Right ventricle myocardium inferior (tissue), 1 donor: ENCODE measurements at places on chromosomes 1 and 21. TPM values are rescaled to one million over a fixed set of nuclear protein-coding genes. Genes with fewer than 3 reads are reported as not detected.
A peak's percentile ranks its signal among the peaks of the same experiment; 100 is the strongest.

CELA2A gene
- total RNA-seq = not detected

DNA sequence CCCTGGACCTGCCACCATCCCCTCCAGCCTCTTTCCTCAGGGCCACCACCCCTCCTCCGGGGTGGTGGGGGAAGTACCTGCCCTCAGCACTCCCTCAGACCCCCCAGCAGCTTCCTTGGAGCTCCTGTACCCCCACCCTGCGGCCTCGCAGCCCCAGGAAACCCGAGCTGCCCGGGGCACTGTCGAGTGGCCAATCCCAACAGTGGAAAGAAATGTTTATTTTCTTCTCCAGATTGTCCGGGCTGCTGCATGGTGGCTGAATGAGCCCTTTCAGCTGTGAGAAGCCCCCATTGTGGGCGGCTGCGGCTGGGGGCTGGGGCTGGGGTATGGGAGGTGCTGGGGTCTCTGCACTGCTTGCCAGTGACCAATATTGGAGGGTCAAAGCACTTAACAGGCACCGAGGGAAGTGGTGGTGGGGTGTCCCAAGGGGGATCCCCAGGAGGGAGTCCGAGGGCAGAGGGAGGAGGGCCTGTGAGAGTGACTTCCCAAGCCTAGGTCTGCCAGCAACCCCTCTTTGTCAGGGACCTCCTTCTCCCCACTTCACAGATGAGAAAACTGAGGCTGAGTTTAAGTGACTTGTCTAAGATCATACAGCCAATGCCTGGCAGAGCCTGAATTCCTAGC lies 25.2 kb downstream of the RUNX3 start:
- no peak for DNase-seq

DNA sequence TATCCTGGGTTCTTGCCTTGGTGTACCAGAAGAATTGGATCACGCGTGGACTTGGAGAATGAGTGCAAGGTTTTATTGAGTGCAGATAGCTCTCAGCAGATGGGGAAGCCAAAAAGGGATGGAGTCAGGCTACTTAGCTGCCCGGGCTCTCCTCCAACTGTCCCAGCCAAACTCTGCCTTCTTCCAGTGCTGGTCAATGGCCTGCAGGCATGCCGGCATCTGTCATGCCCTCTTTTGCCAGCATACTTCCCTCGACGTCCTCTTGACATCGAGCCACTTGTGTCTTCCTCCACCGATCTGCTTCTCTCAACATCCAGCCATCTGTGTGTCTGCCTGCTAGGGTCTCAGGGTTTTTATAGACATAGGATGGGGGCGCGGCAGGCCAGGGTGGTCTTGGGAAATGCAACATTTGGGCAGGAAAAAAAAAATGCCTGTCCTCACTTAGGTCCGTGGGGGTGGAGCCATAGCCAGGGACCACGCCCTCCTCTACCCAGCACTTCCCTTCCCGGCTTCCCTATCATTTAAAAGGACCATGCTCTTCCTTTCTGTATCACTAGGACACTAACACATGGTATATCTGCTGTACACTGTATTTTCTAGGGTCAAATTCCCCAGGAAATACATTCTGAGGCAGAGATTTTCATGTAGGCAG lies 47.0 kb upstream of the BCAR3 start:
- DNase-seq = no peak

DNA sequence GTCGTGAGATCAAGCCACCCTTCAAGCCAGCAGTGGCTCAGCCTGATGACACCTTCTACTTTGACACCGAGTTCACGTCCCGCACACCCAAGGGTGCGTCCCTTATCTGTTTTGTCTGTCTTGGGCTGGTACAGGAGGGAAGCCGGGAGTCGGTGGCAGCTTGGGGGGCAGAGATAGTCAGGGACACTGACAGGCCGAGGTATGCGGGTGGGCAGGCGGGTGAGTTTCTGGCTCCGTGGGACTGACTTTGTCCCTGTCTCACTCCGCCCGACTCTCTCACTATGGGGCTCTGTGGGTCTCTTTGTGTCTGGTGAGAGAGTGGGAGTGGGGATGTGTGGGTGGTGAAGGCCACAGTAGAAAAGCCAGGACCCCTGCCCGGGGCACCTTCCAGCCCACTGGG lies 27.4 kb downstream of the RPS6KA1 start:
- DNase-seq = no peak

SMIM11 gene
- total RNA-seq = 15.6 TPM

S100A4 gene
- 164 TPM for total RNA-seq

DNA sequence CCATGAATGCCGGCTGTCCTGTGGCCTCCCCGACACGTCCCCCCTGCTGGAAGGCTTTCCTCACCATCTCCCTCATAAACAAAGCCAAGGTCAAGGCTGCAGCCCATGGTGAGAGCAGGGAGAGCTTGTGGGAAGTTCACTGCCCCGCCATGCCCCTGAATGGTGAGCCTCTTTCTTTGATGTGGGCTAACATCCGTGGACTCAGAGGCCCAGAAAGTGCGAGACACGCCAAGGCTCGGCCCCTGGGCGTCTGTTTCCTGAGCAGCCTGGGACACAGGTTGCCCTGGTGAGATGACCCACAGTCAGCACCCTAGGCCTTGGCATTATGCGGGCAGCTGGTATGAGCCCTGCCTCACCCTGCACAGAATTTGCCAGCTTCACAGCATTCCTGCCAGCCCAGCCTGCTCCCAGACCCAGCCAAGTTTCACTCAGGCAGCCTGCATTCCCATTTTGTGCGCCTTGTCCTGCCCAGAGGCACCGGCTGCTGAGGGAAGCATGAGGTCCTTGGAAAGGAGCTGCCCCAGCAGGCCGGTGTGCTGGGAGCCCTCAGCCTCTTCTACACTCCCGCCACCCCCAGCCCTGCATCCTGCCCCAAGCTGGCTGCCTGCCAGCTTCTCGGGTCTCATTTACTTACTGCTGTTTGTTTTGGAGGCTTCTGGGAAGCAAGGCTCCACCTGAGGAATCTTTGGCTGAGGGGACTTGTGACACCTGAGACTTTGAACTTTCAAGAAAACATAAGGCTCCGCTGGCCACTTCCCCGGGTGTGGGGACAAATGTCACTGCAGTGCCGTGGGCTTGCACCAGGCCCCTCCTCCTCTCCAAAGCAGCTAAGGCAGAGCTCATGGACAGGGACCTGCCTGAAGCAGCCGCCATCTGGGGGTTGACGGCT lies 31.9 kb downstream of the NEK2 start:
- peak; percentile 70 for DNase-seq
